ENCODE measurements at places on chromosomes 4 and X.

GRCh38 chr4:22237846-22238494 lies 277.9 kb downstream of the ADGRA3 start:
- DNase-seq: no peak

GRCh38 chr4:113559947-113560346 lies 201.6 kb downstream of the CAMK2D start:
- DNase-seq: no peak

GRCh38 chr4:128776794-128777216 lies 32.7 kb upstream of the JADE1 start:
- no peak for DNase-seq

DNA sequence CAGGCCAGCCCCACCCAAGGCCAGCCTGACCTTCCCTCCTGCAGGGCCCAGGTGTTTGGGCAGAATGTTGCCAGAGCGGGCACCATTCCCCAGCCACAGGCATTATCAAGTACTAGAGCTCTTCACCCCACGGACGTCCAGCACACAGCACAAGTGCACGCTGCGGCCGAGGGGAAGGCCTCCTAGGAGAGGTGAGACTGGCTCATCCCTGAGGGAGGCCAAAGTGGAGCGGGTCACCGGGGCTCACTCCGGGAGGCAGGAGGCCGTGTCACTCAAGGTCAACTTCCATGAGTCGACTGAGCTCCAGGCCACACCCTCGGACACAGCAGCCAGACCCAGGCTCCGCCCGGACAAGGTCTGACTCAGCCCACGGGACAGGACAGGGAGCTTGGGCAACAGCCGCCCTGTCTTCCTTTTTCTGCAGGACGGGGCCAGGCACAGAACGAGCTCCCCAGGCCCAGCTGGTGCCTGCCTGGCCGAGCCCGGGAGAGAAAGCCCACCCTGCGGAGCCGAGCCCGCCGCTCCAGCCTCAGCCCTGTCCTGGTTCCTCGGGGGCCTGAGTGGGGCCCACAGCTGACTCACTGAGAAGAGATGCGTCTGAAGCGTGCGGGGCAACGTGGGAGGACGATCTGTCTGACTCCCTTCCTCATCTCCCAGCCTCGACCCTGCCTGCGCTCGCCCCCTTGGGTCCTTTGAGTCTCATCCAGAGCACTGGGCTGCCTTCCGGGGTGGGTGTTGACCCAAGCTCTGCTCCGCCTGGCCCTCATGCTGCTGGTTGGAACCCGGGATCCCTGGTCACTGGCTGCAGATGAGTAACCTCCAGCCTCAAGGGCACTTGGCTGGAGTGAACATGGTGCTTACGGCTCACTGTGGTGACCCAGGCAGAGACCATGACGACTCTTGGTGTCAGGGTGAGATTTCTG lies 1.6 kb downstream of the SLC49A3 start:
- DNase-seq: no peak

DNA sequence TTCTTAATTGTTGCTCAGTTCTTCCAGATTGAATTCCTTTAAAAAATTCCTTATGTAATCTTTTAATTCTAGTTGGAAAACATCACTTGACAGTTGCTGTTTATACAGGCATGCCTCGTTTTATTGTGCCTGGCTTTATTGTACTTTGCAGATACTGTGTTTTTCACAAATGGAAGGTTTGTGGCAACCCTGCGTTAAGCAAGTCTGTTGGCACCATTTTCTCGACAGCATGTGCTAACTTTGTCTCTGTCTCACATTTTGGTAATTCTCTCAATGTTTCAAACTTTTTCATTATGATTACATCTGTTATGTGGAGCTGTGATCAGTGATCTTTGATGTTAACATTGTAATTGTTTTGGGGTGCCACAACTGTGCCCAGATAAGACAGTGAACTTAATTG lies 33.4 kb downstream of the ZCCHC12 start:
- DNase-seq: no peak

DNA sequence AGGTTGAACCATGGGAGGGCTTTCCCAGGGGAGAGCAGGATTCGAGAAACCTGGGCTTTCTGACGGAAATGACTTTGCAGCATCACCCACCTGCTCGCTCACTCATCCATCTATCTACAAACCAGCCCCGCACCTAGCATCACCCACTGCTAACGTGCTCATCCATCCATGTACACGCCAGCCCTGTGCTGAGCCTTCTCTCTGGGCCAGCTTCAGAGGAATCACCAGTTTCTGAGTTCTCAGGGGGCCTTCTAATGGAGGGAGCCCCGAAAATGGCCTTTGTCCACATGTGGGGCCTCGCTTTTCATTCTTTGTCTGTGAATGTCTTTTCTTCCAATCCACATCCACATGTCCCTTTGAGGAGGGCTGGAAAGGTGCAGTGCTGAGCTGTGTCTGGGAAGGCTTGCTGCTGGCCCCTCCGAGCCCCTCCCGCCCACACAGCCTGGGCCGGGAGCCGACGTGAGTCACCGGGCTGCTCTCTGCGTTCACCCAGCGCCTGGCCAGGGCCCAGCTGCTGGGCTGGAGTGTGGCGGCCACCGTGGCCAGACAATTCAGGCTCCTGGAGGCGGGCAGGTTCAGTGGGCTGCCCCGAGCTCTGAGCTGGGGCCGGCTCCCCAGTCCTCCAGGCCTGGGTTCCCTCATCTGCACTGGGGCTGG lies 14.7 kb downstream of the SORCS2 start:
- no peak for DNase-seq

GRCh38 chr4:140151699-140152012 lies 2.3 kb downstream of the MAML3 start:
- DNase-seq: no peak

DNA sequence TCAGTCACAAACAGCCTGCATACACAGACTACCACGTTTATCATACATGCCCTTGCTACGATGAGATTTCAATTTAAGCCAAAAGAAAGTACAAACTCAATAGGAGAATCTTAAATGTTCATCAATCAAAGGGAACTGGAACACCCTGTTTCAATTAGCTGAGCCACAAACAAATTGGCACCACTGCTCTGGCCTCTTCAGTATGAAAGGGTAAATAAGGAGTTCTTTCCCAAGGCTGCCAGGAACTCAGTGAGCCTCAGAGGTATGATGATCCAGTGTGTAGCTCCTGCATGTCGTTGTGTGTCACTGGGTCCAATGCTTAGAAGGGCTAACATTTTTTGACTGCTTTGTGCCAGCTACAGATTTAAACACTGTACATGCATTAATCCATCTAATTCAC lies 5.4 kb downstream of the RNF150 start:
- no peak for DNase-seq

DNA sequence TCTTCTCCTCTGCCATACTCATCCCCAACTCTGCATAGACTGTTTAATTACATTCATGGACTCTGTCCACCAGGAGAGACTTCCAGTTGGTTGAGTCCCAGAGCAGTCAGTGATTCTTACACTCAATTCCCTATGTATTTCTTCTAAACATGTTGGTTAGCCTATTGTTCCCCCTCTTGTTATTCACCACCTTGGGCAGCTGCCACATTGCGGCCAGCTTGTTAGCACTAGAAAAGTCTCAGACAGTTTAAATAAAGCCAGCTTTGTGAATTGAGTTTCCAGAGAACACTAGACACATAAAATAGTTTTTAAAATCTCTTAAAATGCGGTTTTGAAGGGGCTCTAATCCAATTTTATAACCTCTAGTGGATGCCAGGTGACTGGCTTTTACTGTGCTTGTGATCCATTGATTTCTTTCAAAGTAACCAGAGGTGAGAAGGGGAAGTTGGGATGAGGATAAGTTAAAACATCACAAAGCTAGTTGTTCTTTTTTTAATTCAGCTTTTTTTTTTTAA lies 827.7 kb downstream of the FSTL5 start:
- no peak for DNase-seq

DNA sequence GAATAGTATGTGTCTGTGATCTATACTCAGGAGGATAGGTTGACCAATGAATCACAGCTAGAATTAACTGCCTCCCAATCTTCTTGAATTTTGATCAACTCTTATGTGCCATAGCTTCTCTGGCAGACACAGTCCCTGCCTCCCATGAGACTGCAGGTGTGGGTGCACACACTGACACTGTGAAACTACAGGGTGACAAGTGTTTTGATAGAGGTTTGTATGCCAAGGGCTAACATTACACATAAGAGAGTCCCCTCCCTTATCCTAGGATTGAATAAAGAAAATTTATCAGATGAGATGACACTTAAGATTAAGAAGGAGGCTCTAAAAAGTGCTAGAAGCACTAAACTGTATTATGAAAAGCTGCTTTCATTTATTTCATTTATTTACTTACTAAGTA lies 218.4 kb upstream of the BMP3 start:
- no peak for DNase-seq

DNA sequence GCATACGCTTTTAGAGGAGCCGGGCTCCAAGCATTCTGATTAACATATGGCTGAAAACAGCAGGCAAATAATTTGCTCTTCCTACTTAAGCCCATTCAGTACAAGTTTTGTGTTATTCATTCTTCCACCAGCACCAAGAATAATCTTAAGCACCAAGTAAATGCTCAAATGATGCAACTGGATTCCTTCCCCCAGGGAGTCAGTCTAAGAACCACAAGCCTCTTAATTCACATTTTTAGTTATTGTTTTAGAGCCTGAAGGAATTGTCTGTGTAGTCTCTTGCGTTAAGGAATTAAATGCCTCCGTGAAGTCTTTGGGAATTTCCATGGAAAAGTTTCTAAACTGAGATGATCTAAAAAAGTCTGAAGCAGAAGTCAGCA lies 61.5 kb upstream of the MAGEB2 start:
- no peak for DNase-seq

DNA sequence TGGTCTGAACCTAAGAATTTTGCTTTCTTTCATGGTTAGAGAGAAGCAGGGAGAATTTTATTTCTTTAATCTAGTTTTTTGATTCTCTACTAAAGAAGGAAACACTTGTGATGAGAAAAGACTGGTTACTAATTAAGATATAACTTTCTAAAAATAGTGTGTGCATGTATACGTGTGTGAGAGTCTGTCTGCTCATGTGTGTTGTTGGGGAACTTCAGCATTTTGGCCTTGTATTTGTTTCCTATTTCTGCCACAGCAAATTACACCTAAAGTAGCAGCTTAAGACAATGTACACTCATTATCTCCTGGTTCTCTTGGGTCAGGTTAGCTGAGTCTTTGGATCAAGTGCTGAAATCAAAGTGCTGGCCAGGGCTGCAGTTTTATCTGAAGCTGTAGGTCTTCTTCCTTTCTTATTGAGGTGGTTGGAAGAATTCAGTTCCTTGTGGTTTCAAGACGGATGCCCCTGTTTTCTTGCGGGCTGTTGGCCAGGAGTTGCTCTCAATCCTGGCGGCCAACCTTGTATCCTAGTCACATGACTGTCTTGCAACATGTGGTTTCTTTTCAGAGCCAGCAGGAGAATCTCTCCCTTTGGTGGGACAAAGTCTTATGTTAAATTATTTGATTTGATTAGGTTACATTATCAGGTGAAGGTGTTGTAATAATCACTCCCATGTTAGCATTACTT lies 188.4 kb upstream of the CLNK start:
- DNase-seq: no peak

- no peak for DNase-seq
Observed at GRCh38 chr4:1093391-1094335, 19.7 kb downstream of the RNF212 start.

- DNase-seq: no peak
Observed at GRCh38 chr4:185196437-185196836, 7.4 kb downstream of the CFAP97 start.

GRCh38 chr4:151641983-151642382 lies 118.8 kb downstream of the GATB start:
- DNase-seq: no peak

GRCh38 chr4:103136671-103137445 lies 37.2 kb upstream of the BDH2 start:
- DNase-seq: no peak

GRCh38 chr4:104868533-104868932 lies 278.1 kb upstream of the TET2 start:
- no peak for DNase-seq

- no peak for DNase-seq
Observed at GRCh38 chr4:159175989-159176375, 73.1 kb downstream of the RAPGEF2 start.

GRCh38 chrX:19728915-19729314 lies 158.5 kb downstream of the SH3KBP1 start:
- no peak for DNase-seq

- DNase-seq: no peak
Observed at GRCh38 chr4:65623506-65623905, 46.8 kb downstream of the EPHA5 start.

DNA sequence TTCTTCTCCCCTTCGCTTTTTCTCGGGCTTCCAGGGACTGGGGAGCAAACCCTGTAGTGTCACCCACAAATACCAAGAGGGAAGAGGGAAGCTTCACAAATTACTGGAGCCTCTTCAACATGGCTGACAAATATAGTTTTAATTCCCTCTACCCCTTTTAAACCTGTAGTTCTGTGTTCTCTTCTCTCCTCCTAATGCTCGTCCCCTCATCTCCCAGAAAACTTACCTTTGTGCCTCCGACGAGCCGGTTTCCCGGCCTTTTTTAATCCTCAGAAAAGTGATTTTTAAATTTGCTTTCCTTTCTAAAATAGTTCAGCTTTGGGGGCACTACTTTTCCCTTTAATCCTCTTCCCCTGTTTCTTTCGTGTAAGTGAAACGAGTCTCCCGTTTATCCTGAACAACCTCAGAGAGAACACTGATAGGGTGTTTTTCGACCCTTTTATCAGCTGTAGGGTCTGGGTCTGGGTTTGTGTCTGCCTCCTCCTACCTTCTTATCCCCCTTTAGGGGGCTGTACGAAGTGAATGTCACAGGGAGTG lies 408 bp downstream of the TET2 start:
- DNase-seq: no peak

DNA sequence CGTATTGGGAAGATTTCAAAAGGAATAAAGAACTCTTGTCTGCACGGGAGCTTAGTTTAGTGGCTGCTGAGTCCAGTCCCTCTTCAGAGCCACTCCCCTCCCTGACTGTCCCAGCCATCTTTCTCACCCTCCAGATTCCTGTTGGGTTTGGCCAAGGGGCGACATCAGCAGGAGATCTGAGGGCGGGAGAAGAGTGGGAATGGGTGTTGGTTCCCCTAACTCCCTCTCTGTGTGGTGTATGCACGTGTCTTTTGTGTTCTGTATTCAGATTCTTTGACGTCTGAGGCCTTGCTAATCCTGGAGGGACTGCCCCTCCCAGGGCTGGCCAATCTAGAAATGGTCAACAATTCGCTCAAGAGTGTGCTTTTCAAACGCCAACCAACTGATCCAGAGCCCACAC lies 37.4 kb downstream of the CYTL1 start:
- DNase-seq: no peak

DNA sequence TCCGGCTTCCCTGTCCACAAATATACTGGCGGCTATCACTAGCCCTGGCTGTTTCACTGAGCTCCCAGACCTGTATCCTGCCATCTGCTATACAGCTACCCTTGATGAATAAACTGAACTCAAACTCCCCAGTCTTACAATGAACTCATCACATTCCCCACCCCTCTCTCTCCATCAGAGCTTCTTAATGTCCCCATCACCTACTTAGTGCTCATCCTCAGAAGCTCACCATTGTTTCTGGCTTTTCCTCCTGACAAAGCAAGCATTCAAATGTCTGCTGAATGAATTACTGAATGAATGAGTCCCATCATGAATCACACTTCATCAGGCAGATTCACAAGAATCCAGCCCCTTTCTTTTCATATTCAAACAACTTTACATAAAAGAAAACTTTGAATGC lies 5.7 kb upstream of the DGAT2L6 start:
- DNase-seq: no peak

GRCh38 chr4:8648296-8648695 lies 55.7 kb downstream of the CPZ start:
- DNase-seq: no peak

Measured in stimulated activated CD4-positive, alpha-beta T cell treated with anti-CD3 and anti-CD28 coated beads, Interleukin-1b, Interleukin-23, amount 100 ng/mL, for 1 hour (primary cell).